Natural killer cell treated with Interleukin-12 subunit alpha and Interleukin-12 subunit beta and Interleukin-15 and Interleukin-18, amount 100 ng/mL, for 72 hours (primary cell): ENCODE measurements at places on chromosomes 3 and 15. TPM values are rescaled to one million over a fixed set of nuclear protein-coding genes. Genes with fewer than 3 reads are reported as not detected.

- peaks cover 72% of the 10 kb centered on the region for H3K4me1 ChIP-seq
- peak overlapping the region; percentile 71 for H3K27ac ChIP-seq
- no peak for DNase-seq
- peaks cover 37% of the 10 kb centered on the region for H3K36me3 ChIP-seq
Measured at GRCh38 chr3:30685267-30685667, 78.9 kb downstream of the TGFBR2 start.

Gene FETUB
- not detected for total RNA-seq

GRCh38 chr3:115494826-115495225, 128.5 kb upstream of the GAP43 start:
- no peak overlapping the region for H3K27ac ChIP-seq
- peaks cover 28% of the 10 kb centered on the region for H3K27me3 ChIP-seq

GRCh38 chr3:100927775-100928174, 65.4 kb downstream of the ABI3BP start:
- no peak for DNase-seq
- no peaks in the 10 kb centered on the region for H3K36me3 ChIP-seq
- H3K27me3 ChIP-seq, result no peaks in the 10 kb centered on the region
- H3K4me1 ChIP-seq, result no peaks in the 10 kb centered on the region
- no peak overlapping the region for H3K4me3 ChIP-seq

GRCh38 chr15:91921843-91922198, 68.3 kb downstream of the SLCO3A1 start:
- H3K4me1 ChIP-seq, result peaks cover 41% of the 10 kb centered on the region
- no peaks in the 10 kb centered on the region for H3K27me3 ChIP-seq
- no peaks in the 10 kb centered on the region for H3K36me3 ChIP-seq
- no peak overlapping the region for H3K4me3 ChIP-seq
- H3K27ac ChIP-seq, result peak overlapping the region; percentile 91
- no peak for DNase-seq

GRCh38 chr3:44510000-44510368, 32.5 kb upstream of the ZNF445 start:
- peaks cover 25% of the 10 kb centered on the region for H3K4me1 ChIP-seq
- peak overlapping the region; percentile 92 for H3K4me3 ChIP-seq
- peak overlapping the region; percentile 91 for H3K27ac ChIP-seq
- no peaks in the 10 kb centered on the region for H3K27me3 ChIP-seq

- H3K27ac ChIP-seq, result no peak overlapping the region
- H3K36me3 ChIP-seq, result no peaks in the 10 kb centered on the region
- H3K4me3 ChIP-seq, result no peak overlapping the region
- peaks cover 21% of the 10 kb centered on the region for H3K27me3 ChIP-seq
- no peak for DNase-seq
Measured at GRCh38 chr3:66138336-66139313, 82.2 kb upstream of the SLC25A26 start.

- H3K27me3 ChIP-seq, result peaks cover 6% of the 10 kb centered on the region
- H3K4me3 ChIP-seq, result no peak overlapping the region
- no peaks in the 10 kb centered on the region for H3K36me3 ChIP-seq
- peaks cover 27% of the 10 kb centered on the region for H3K4me1 ChIP-seq
- no peak for DNase-seq
- H3K27ac ChIP-seq, result no peak overlapping the region
Measured at GRCh38 chr3:9168241-9168741, 81.2 kb downstream of the SRGAP3 start.

- H3K36me3 ChIP-seq, result peaks cover 5% of the 10 kb centered on the region
- no peak overlapping the region for H3K4me3 ChIP-seq
Measured at GRCh38 chr3:44330444-44330843, 8.1 kb upstream of the TCAIM start.

Gene CYP19A1
- total RNA-seq, result not detected

DNA sequence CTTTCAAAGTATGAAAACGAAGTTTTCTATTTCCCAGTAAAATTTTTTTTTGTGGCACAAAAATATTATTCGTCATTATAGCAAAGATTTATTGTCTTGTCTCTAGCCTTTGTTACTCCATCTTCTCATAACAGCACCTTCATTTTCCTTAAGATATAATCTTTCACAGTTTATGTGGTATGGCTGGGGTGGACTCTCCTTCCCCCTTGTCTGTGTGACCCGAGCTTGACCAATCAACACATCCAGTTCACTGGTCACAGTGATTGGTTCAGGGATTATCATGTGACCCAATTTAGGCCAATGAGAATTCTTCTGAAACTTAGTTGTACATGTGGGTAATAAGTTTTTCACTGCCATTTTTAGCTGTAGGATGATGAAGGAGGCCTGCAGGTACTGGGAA, 71.2 kb upstream of the DCBLD2 start:
- no peak overlapping the region for H3K4me3 ChIP-seq
- no peaks in the 10 kb centered on the region for H3K36me3 ChIP-seq
- no peaks in the 10 kb centered on the region for H3K27me3 ChIP-seq
- no peaks in the 10 kb centered on the region for H3K4me1 ChIP-seq

Gene ECE2
- not detected for total RNA-seq

- peaks cover 58% of the 10 kb centered on the region for H3K27me3 ChIP-seq
- peaks cover 71% of the 10 kb centered on the region for H3K4me1 ChIP-seq
- peaks cover 10% of the 10 kb centered on the region for H3K36me3 ChIP-seq
- H3K27ac ChIP-seq, result peak overlapping the region; percentile 73
- no peak for DNase-seq
Measured at GRCh38 chr3:158107605-158108444, 1.6 kb upstream of the SHOX2 start.

DNA sequence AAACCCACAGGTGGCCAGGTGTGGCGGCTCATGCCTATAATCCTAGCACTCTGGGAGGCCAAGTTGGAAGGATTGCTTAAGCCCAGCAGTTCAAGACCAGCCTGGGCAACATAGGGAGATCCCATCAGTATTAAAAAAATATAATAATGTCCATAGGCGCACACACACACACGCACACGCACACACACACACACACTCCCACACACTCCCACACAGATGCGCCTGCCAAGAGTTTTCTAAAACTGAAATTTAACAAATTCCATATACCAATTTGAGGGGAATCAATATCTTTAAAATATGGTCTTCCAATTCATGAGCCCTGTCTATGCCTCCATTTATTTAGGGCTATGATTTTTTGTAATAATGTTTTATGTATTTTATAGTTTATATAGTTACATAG, 17.0 kb downstream of the SHISA5 start:
- H3K36me3 ChIP-seq, result no peaks in the 10 kb centered on the region
- no peaks in the 10 kb centered on the region for H3K4me1 ChIP-seq
- DNase-seq, result no peak
- H3K27me3 ChIP-seq, result no peaks in the 10 kb centered on the region
- H3K4me3 ChIP-seq, result no peak overlapping the region

Gene ERC2
- 0.33 TPM for total RNA-seq

GRCh38 chr15:72970933-72971760, 81.1 kb upstream of the NEO1 start:
- no peak for DNase-seq
- H3K4me1 ChIP-seq, result peaks cover 28% of the 10 kb centered on the region
- H3K36me3 ChIP-seq, result no peaks in the 10 kb centered on the region
- no peak overlapping the region for H3K4me3 ChIP-seq
- H3K27ac ChIP-seq, result no peak overlapping the region
- peaks cover 5% of the 10 kb centered on the region for H3K27me3 ChIP-seq

DNA sequence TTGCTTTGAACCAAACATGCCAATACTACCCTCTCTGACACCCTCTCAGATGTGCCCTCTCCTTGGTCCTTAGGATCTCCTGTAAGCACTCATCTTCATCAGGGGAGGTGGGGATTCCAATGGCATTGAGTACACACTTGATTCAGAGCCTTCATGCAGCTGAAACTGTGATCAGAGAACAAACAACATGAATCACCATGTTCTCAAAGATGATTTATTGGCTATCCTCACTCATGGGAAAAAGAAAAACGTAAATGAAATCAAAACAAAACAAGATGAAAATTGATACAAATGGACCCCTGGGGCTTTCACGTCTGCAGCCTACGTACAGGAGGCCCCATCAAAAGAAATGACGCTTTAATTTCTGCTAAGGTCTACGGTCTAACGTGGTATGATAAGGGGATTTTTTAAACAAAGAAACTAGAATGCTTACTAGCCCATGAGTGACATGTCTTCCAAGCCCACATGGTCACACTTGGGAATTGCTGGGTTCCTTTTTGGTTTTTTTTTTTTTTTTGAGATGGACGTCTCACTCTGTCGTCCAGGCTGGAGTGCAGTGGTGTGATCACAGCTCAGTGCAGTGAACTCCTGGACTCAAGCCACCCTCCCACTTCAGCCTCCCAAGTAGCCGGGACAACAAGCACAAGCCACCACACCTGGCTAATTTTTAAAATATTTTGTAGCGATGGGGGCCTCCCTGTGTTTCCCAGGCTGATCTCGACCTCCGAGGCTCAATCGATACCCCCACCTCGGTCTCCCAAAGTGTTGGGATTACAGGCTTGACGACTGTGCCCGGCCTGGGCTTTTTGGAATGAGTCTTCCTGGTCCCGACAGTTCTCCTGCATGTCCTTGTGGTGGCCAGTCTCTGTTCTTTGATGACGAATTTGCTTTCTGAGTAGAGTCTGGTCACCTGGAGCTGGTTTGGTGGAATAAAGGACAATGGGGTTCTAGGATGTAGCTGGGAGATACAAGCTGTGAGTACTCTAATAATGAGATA, 202.6 kb downstream of the XXYLT1 start:
- no peak overlapping the region for H3K27ac ChIP-seq
- H3K27me3 ChIP-seq, result no peaks in the 10 kb centered on the region
- no peak for DNase-seq
- no peaks in the 10 kb centered on the region for H3K4me1 ChIP-seq
- no peak overlapping the region for H3K4me3 ChIP-seq
- no peaks in the 10 kb centered on the region for H3K36me3 ChIP-seq

Gene SLC28A2
- not detected for total RNA-seq

- DNase-seq, result no peak
- H3K27me3 ChIP-seq, result peaks cover 35% of the 10 kb centered on the region
- no peak overlapping the region for H3K27ac ChIP-seq
- peak overlapping the region; percentile 72 for H3K4me3 ChIP-seq
- peaks cover 21% of the 10 kb centered on the region for H3K36me3 ChIP-seq
Measured at GRCh38 chr15:96334017-96334704, 3.7 kb downstream of the NR2F2 start.

Gene PLA2G4E
- total RNA-seq, result not detected

- peaks cover 4% of the 10 kb centered on the region for H3K4me1 ChIP-seq
- no peaks in the 10 kb centered on the region for H3K27me3 ChIP-seq
- DNase-seq, result no peak
- H3K4me3 ChIP-seq, result no peak overlapping the region
- H3K27ac ChIP-seq, result no peak overlapping the region
Measured at GRCh38 chr3:37074178-37074577, 80.9 kb downstream of the MLH1 start.

Gene THSD4
- total RNA-seq, result not detected

DNA sequence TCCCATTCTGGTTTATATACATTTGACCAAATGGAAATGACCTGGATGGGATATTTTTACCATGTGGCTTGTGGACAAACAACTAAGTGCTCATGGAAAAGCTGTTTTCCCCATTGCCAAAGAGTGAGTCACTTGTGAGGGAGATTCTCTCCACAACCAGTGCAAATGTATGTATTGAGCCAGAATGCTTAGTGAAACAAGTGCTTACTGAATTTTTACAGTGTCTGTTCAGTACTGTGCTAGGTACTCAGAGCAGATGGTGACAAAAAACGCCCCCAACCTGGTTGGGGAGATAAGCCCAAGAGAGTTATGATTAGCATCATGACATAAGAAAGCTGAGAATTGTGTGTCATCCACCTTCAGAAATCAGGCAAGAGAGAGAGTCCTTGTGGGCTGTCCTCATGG, 2.3 kb downstream of the CHP1 start:
- no peak overlapping the region for H3K4me3 ChIP-seq
- no peak overlapping the region for H3K27ac ChIP-seq
- no peak for DNase-seq
- H3K36me3 ChIP-seq, result no peaks in the 10 kb centered on the region
- peaks cover 24% of the 10 kb centered on the region for H3K4me1 ChIP-seq

GRCh38 chr3:125645616-125646015, 50.3 kb upstream of the OSBPL11 start:
- no peaks in the 10 kb centered on the region for H3K27me3 ChIP-seq
- no peak overlapping the region for H3K27ac ChIP-seq
- no peaks in the 10 kb centered on the region for H3K36me3 ChIP-seq
- H3K4me3 ChIP-seq, result no peak overlapping the region

DNA sequence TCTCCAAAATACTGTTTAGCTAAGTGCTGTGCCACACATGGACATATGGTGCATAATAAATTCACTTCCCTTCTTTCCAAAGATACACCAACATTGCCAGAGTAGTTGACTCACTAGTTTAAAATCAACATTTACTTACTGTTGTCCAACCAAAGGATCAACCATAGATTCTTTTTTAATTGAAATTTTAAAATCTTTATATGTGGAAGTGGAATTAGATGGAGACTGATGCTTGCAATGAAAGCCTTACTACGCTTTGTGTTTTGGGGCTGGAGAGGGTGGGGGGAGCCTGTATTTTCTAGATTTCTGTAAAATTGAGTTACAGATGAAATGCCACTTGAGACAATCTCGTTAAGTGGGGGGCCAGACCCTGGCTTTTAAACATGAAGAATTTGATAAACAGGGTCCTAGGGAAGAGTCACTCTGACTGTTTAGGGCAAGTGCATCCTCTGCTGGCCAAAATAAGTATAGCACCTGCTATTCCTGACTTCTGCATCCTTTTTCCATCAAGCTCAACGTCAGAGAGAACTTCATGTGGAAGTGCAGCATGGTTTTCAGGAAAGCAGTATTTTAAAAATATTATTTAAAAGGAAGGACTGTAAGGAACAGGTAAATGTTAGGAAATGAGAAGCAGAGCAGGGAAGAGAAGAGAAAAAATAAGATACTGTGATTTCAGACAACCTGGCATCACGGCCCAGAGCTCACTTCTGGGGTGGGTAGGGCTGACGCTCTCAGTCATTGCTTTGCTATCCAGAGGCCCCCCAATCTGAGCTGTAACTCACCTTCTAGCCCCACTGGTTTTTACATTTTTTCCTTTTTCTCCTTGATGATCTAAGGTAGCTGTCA, 76.7 kb downstream of the BOC start:
- no peak for DNase-seq
- H3K27ac ChIP-seq, result no peak overlapping the region
- H3K27me3 ChIP-seq, result no peaks in the 10 kb centered on the region
- no peak overlapping the region for H3K4me3 ChIP-seq

DNA sequence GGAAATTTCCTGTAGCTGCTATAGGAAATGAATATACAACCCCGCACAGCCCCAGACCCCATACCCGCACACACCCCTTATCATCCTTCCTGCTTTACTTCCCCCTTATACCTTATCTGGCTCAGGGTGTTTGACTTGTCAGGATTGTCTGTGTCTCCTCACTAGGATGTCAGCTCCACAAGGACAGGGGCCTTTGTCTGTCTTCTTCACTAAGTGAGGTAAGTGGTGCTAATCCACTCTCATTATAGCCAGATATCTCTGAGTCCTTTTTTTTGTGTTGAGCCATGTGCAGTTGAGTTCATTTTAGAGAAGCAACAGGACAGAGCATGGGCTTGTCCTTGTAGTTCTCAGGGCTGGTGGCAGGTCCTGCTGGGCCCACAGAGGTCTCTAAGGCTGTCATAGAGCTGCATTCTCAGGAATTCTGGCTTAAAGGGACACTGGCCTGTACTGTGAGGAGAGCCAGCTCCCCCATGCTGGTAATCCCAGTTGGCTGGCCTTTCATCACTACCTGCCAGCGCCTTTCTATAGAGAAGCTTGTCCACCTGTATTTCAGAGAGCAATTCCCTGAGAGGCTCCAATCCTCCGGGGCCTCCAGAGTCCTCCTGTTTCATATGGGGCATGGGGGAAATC, 9.0 kb downstream of the KY start:
- no peaks in the 10 kb centered on the region for H3K36me3 ChIP-seq
- peaks cover 11% of the 10 kb centered on the region for H3K27me3 ChIP-seq
- no peaks in the 10 kb centered on the region for H3K4me1 ChIP-seq
- DNase-seq, result no peak
- no peak overlapping the region for H3K4me3 ChIP-seq
